GDM1 (cell line): ENCODE measurements at places on chromosomes 16 and 17.

- no peak for DNase-seq
These were observed 36.6 kb downstream of the CYLD start for GRCh38 chr16:50778284-50779163.

DNA sequence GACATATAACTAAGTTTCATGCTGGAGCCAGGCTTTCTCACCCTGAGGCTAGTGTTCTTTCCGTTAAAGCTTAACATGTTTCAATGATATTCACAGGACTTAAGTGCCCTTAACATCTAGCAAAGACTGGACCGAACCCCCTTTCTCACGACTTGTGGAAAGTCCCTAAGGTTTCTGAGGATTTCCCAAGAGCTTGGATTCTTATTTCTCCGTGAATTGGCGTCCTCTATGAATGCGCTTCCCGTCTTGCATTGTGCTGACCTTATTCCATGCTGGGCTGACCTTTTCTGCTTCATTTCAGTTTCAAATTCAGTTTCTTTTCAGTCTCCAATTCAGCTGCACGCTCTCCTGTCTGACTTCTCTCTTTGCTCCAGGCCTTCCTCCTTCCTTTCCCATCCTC lies 206.4 kb downstream of the HS3ST3A1 start:
- no peak for DNase-seq

DNA sequence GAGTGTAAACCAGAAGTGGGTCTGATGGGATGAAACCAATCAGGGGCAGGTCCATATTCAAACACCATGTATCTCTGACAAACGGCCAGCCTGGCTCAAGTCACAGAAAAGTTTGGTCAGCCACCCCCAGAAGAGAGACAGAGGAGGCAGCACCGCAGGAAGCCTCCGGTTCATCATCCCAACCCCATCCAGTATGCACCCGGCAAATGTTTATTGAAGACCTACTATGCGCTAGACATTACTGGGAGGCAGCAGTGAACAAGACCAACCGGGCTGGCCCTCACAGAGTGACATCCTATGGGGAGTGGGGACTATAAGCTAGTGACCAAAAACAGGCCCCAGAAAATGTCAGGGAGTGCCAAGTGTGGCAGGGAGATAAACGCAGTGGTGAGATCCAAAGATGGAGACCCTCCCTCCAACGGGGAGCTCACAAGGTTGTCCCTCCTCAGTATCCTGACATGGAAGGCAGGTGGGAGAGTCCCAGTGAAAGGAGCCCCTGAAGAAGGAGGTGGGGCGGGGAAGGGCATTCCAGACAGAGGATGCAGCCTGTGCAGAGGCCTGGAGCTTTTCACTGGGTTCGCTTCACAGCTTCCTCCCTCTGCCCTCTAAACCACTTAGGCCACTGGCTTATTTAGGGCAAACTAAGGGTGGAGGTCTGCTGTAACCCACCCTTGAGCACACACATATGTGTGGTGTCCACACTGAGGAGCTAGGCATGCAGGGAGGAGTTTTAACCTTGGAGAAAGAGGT lies 2.0 kb downstream of the GSG1L start:
- DNase-seq, result no peak

- DNase-seq, result no peak
These were observed 242.7 kb downstream of the GSG1L start for GRCh38 chr16:27820646-27821345.

DNA sequence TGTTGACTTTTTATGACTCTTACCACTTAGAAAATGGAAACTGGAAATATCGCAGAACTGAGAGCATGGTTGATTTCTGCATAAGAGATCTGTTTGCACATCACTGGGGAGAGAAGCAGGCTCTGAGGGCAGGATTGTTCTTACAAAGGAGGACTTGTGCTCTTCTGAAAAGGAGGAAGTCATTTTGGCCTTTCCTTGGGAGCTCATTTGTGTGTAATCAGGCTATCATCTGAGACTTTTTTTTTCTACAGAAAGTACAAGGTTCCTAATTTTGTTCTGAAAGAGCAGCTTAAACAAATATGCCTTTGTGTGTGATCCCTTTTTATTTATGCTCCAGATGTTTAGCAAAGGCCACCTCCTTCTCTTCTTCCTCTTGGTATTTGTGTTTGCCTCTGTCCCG lies 145.7 kb upstream of the CACNG5 start:
- DNase-seq, result no peak

DNA sequence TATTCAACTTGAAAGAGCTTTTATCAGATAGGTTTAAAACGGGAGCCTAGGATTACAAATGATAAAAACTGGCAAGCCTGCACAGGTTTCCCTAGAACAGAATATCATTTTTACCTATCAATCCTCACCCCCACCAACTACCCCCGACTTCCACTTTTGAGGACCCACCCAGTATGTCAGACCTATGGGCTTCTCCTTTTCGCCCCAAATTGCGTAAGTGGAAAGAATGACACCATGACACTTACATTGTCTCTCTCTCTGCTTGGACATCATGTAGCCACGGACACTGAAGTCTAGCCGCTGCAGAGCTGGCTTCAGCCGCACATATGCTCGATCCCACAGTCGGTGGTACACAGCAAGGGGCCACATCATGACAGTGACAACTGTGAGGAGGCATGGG lies 7.4 kb upstream of the PSMC3IP start:
- DNase-seq, result no peak

- no peak for DNase-seq
These were observed 27.0 kb downstream of the RSL1D1 start for GRCh38 chr16:11824362-11824761.

GRCh38 chr16:73232555-73233328 lies 184.8 kb upstream of the ZFHX3 start:
- DNase-seq, result no peak

DNA sequence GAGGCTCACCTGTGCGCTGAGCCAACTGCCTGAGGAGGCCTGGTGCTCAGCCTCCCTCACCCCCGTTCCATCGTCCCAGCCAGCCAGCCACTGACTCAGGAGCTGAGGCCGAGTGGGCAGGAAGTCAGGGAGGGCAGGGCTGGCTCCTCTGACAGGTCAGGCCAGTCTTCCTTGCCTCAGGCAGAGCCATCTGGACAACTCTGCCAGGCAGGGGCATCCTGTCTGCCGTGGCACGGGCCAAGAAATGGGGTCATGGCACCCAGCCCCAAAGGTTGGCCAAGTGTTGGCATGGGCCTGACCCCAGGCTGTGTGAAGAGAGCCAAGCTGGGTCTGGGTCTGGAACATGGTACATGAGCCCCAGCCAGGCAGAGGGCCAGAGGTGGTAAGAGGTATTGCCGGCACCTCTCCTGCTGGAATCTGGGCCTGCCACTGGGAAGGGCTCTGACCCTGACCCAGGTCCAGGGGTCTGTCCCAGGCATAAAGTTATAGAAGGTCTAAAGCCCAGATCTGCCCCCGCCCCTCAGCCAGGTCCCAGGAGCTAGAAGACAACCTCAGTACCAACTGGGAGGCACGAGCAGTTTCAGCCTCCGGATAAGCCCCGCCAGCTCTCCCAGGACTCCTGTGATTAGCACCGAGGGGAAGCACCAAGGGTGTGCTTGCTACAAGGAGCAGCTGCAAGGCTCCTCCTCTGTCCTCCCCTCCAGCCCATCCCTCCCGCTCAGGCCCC lies 2.5 kb upstream of the VASN start:
- no peak for DNase-seq

DNA sequence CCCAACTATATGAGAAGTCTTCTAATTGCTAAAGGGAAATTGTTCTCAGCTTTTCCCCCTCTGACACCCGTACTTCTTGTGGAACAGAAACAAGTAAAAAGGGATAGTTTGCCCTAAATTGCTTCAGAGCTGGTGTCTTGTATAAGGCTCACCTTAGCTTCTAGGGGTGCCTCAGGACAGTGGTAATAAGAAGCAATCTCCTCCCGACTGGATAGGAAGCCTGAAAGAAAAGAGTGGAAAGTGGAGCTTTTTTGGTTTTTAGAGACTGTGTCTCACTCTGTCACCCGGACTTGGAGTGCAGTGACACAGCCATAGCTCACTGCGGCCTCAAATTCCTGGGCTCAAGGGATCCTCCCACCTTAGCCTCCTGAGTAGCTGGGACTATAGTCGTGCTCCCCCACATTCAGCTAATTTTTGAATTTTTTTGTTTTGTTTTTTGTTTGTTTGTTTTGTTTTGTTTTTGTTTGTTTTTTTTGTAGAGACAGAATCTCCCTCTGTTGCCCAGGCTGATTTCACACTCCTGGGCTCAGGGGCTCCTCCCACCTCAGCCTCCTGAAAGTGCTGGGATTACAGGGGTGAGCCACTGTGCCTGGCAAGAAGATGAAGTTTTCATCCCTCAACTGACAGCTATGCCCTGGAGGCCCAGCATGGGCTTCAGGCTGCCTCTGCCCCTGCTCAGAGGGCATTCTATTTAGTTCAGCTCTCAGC lies 3.4 kb downstream of the TAT start:
- DNase-seq, result no peak

DNA sequence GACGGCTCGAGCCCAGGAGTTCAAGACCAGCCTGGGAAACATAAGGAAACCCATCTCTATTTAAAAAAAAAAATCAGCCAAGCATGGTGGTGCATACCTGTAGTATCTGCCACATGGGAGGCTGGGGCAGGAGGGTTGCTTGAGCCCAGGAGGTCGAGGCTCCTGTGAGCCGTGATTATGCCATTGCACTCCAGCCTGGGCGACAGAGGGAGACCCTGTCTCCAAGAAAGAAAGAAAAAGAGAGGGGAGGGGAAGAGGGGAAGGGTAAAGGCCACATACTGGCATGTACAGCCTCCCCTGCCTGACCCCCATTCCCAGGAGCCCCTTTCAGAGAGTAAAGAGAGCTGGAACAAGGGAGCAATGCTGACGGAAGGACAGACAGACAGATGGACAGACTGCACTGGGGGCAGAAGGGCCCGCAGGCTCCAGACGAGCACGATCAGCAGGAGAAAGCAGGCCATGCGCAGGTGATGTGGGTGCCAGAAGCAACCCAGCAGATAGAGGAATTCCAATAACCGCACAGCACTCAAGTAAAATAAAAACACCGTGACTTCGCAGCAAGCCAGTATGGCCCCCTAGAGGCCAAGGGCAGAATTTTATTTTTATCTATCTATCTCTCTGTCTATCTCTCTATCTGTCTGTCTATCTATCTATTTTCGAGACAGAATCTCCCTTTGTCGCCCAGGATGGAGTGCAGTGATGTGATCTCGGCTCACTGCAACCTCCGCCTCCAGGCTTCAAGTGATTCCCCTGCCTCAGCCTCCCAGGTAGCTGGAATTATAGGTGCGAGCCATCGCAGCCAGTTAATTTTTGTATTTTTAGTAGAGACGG lies 27.1 kb upstream of the SNN start:
- no peak for DNase-seq

DNA sequence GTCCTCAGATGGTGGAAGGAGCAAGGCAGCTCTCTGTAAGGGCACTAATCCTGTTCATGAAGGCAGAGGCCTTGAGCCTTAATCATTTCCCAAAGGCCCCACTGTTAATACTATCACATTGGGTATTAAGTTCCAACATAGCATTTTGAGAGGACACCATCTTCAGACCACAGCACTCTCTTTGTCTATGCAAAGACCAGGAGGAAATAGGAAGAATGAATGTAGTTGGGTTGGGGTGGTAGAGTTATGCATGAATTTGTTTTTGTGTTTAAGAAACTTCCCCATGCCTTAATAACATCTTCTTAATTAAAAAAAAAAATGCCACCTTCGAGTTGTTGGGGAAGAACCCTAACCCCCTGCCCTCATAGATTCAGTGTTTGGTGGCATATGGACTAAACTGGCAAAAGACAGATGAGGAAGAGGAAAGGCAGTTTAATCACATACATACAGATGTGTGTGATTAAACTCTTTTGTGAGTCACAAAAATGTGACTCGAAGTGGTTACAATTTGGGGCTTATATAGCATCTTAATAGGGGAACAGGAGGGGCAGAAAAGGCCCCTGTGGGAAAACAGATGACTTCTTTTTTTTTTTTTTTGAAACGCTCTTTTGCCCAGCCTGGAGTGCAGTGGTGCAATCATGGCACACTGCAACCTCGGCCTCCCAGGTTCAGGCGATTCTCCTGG lies 35.0 kb upstream of the SLC5A10 start:
- peak; percentile 23 for DNase-seq

DNA sequence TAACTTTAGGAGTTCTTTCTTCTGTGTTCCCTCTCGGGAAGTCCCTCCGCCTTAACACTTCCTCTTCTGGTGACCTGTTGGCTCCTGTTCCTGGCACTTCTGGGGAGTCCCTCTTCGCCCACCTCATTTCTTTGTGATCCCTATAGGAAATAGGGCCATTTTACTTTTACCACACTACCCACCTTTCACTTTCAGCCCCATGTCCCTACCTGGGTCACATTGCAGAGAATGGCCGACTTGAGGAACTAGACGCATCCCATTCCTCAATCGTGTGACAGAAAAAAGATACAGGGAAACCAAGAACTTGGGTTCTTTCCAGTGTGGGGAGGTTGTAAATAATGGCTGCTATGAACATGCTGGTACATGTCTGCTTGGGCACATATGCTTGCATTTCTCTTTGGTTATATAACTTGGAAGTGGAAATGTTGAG lies 6.6 kb downstream of the IL21R start:
- no peak for DNase-seq

GRCh38 chr16:17930280-17930679 lies 406.3 kb downstream of the NPIPA8 start:
- no peak for DNase-seq

GRCh38 chr16:78142788-78143187 lies 43.3 kb downstream of the WWOX start:
- no peak for DNase-seq

DNA sequence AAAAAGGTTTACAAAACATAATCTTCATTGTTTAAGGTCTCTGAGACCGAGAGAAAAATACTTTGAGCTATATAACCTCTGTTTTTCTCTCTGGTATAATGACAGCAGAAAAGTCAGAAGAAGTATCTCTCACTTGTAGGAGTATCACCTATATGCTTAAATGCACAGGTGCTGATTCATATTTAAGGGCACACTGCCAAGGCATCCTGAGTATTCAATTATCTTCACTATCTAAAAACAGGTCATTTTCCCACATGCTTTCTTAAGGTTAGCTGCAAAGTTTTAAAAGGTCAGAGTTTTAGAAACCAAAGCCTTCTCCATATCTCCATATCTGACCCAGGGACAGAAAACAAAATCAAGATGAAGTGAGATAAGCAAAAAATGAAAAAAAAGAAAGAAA lies 99.3 kb upstream of the C17orf78 start:
- no peak for DNase-seq

DNA sequence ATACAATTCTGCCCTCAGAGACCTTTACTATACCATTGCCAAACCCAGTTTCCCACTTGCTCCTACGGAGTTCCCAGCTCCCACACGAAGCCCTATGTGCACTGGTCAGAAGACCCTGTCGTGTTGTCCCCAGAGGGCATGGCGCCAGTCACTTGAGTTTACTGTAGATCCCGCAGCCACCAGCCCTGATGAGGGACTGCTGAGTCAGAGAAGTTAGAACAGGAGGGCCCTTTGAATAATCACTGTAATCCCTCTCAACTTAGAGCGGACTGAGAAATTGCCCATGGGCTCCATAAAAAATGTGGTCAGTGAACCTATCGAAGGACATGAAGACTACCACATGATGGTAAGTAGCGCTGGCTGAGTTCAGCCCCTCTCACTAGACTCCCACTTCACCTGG lies 9.2 kb downstream of the UBFD1 start:
- DNase-seq, result no peak

DNA sequence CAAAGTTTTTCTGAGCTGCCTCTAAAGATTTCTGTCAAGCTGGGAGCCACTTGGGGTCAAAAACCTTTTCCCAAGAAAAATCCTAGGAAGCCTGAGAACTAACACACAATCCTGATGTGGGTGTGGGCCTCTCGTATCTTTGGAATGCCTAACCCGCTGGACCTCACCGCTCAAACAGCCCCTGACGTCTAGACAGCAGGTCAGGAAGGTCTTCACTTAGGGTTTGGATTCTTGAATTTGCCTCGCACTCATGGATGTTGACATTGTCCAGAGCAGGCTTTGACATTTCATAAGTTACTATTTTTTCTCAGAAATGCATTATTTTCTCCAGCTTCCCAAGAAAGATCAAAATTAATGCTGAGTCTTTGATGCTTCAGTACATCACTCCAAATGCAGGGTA lies 18.9 kb downstream of the TEX2 start:
- no peak for DNase-seq
